Stimulated activated effector memory CD8-positive, alpha-beta T cell treated with anti-CD3 and anti-CD28 coated beads, Interleukin-12 subunit alpha, Interleukin-12 subunit beta, amount 100 ng/mL, for 72 hours (primary cell): ENCODE measurements at places on chromosomes 5 and 9.

DNA sequence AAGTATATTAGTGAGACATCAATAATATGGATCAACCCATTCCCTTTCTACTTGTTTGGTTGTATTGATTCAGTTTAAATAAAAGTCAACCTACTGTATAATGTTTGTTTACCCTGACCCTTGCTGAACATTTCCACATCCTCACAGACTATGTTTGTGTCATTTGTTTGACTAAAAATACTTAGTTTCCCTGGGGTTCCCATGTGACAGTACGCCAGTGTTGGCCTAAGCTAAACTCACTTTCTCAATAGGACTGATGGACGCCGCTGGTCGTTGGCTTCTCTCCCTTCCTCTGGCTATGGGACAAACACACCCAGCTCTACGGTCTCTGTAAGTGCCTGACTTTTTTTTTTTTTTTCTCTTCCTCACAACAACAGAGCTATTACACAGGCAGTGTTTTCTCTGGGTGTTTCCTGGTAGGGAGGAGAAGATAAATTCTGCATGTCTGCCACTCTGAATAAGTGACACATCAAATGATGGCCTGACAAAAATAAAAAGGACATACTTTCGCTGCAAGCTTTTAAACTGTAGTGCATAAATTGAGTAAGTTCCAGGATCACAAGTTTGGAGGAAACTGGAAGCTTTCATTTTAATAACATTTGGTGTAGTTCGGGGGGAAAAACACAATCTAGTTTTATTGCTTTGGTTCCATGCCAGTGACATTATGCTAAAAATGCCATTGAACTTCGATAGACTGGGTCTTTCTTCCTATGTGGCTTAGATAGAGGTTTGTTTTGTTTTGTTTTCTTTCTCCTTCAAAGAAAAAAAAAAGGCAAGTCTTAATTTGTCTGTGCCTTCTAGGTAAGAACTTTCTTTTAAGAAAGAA is 101.0 kb downstream of the CD180 start:
- no peak for DNase-seq

- no peak for DNase-seq
These were observed 31.1 kb downstream of the RALGPS1 start for GRCh38 chr9:126945682-126946081.

- no peak for DNase-seq
These were observed 23.0 kb upstream of the ZNF366 start for GRCh38 chr5:72530196-72530595.

DNA sequence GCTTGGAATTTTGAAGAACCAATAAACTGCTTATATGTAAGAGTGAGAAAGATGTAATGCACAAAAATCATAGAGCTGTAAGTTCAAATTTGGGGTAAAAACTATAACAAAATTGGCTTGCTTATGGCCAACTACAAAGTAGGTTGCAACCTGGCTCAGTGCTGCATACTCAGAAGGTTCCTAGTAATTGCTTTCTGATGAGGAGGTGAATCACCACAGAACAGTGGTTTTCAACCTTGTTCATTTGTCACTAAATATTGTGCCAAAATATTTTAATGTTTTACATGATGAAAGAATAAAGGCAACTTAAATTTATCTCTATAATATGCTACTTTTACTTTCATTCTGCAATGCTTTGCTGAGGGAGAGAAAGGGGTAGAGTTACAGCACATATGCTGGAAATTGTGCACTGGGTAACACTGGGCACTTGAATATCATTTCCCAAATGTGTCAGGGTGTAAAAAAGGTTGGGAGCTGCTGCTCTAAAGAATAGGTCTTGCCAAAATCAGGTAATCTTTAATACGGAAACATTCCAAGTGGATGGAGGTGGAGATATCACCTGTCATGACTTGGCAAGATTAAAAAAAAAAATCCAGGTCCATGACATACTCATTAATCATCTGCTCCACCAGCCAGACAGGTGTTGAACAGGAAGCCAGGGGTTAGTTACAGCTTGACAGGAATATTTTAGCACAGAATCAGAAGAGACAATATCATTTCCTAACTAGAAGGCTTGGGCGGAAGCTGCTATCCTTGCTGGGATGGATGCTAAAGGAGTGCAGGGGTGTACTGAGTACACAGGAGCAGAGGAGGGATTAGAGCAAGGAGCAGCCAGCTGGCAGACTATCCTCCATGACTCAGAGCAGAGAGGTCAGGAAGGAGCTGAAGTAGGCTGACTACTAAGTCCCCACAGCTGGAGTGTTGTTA is 34.6 kb upstream of the CCL21 start:
- no peak for DNase-seq

DNA sequence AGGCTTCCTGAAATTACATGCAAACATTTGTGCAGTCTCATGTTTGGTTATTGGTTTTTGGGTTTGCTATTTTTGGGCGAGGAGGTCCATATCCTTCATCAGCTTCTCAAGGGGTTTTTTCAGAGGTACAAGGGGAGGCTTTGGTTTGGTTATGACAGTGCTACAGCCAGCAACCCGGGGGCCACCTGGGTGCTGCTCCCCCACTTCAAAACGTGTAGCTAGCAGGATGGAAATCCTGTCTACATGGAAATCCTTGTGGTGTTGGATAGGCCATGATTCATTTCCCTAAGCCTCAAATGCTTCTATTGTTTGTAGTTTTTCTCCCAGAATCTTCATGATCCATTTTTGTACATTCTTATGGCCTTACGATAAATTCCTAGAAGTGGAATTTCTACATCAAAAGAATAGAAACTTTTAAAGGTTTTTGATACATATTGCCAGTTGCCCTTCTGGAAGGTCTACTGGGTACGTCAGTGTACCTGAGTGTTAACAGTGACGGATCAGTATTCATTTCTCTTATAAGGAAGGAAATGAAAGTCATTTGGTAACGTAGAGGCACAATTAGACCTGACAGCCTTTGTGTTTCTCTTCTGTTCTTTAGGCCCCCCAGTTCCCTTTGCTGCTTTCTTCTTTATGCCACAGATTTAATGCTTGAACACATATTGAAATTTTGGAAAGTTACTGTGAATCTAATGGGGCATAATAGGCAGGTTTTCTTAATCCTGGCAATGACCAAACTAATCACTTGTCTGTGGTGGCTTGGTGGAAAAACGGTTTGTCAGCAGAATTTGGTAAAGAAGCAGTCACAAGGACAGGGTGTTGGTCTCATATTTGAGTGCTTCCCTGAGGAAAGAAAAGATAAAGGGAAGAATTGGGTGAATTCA is 69.7 kb upstream of the ABL1 start:
- DNase-seq: no peak

- no peak for DNase-seq
These were observed 27.2 kb downstream of the SLC6A7 start for GRCh38 chr5:150217038-150217437.

DNA sequence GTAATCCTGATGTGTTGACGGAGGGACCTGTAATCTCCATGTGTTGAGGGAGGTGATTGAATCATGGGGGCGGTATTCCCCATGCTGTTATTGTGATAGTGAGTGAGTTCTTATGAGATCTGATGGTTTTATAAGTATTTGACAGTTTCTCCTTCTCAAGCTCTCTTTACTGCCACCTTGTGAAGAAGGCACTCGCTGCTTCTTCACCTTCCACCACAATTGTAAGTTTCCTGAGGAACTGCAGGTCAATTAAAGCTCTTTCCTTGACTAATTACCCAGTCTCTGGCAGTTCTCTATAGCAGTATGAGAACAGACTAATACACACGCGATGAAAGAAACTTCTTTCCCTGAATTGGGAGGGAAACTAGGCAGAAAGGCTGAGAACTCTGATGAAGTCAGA is 141.1 kb upstream of the RAD23B start:
- DNase-seq: no peak

GRCh38 chr5:158810615-158811014 is 289.1 kb downstream of the EBF1 start:
- DNase-seq: no peak

- no peak for DNase-seq
These were observed 507.8 kb upstream of the MPDZ start for GRCh38 chr9:13787234-13787833.

- DNase-seq: no peak
These were observed 88.3 kb upstream of the COL5A1 start for GRCh38 chr9:134553061-134553891.

GRCh38 chr5:53333160-53333559 is 147.3 kb upstream of the FST start:
- DNase-seq: no peak

DNA sequence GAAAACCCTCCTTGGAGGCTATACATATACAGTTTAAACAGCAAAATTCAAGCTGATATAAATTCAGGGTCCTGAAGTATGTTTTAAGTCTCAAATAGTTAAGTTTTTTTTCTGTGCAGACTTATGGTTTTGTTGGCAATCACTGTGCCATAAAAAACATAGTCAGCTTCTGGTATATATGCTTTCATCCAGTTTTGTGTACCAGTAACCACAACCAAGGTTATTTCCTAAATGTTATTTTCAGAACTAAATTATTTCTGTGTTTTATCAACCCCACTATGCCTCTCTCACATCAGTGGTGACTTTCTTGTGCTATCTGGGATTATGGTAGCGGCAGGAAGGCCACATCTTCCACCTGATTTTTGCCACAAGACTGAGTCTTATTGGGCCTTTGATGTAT is 107.7 kb upstream of the SMARCA2 start:
- no peak for DNase-seq

- DNase-seq: no peak
These were observed 10.0 kb upstream of the NDST1 start for GRCh38 chr5:150497989-150498317.

GRCh38 chr5:98599016-98599415 is 174.4 kb upstream of the RGMB start:
- no peak for DNase-seq

DNA sequence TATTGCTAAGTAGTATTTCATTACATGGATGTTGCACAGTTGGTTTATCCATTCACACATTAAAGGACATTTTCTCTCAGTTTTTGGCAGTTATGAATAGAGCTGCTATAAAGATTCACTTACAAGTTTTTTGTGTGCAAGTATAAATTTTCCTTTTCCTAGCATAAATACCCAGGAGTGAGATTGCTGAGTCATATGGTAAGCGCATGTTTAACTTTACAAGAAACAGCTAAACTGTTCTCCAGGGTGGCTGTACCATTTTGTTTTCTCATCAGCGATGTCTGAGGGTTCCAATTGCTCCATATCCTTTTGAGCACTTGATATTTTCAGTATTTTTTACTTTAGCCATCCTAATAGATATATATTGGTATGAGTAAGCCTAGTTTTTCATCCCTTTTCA is 16.4 kb upstream of the ABCA1 start:
- DNase-seq: no peak

DNA sequence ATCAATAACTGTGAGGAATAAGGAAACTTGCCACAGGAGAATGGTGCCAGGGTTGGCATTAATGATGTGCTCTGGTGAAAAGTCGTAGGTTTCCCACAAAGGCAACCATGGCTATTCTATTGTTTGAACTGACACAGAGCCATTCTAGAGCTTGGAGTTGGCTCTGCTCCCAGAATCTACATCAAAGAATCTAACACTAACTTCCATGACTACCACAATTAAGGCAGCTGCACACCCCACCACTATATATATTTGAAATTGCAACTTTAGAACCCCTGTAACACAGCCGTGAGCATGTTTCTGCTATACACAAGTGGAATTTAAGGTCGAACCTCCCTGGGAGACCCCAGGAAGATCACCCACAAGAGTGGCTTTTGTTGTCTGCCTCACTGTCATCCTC is 89.7 kb upstream of the CCDC152 start:
- no peak for DNase-seq

DNA sequence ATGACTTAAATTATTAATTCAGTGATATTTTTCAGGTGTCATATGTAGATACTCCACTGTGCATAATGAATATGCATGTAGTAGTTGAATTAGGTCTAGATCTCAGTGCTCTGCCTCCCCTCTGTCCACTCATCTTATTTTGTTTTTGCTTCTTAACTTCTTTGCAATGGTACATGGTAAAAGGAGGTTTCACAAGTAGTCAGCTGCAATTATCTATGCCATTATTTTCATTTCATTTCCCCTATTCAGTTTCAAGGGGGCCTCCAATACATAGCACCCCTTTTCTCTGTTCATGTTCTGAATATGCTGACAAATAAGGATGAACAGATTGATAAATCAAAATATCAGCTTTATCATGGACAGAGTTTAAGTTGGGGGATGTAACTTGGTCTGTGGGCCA is 511.6 kb upstream of the ZNF608 start:
- no peak for DNase-seq

- no peak for DNase-seq
These were observed 56.6 kb downstream of the MAST4 start for GRCh38 chr5:66652818-66653217.

DNA sequence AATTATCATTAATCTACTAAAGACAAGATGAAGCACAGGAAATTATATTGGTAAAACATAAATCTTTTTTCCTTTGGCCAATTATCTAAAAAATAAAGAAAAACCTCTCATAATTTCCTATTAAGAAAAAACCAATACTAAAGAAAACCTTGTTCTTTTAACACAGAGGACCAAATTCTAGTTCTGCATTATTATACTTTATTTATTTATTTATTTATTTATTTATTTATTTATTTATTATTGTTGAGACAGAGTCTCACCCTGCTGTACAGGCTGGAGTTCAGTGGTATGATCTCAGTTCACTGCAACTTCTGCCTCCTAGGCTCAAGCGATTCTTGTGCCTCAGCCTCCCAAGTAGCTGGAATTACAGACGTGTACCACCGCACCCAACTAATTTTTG is 377.8 kb upstream of the ADAMTS16 start:
- DNase-seq: no peak

DNA sequence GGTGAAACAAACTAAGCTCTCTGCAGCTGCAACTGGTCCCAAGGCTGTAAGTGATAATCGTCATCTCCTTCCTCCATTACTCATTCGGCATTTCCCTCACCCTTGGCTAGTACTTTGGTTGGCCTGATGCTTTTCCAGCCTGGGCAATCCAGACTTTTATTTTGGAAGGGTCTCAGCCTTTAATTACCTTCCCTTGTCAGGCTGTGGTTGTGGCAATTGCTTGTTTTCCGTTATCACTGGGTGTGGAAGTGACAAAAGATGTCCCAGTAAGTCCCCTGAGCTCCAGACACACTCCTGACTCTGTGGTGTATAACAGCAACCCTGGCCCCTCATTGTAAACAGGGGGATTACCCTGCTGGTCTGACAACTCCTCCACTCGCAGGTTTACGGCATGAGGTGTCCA is 6.3 kb upstream of the FAF2 start:
- DNase-seq: no peak

DNA sequence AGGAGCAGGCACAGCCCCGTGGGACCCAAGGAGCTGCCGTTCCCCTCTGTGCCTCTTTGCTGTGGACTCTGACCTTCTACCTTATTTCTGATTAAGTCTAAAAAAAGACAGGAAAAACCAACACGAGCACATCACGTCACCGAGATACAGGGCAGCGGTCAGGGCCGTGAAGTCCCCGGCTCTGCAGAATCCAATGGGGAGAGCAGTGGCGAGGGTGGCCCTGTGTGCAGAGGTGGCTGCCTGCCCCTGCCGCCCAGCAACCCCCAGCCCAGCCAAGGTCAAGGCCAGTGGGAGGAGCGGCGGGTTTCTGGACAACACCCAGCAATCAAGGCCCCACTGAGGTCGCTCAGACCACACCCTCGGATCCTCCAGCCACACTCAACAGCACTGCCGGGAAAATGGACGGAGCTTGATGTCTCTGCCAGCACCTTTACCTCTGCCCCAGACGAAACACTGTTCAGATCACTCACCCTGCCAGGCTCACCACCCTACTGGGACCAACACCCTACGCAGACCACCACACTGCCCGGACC is 32.7 kb upstream of the SLC9A3 start:
- no peak for DNase-seq

- peak; percentile 32 for DNase-seq
These were observed 524 bp downstream of the CYFIP2 start for GRCh38 chr5:157266286-157267007.
